IMR-90 (cell line): ENCODE measurements at places on chromosomes 3 and 15. TPM values are rescaled to one million over a fixed set of nuclear protein-coding genes. Genes with fewer than 3 reads are reported as not detected.

- DNase-seq = no peak
These were observed 27.9 kb downstream of the FBXO45 start for GRCh38 chr3:196596355-196596754.

Gene FILIP1L
- total RNA-seq = 19.9 and 21.1 TPM in 2 replicates

DNA sequence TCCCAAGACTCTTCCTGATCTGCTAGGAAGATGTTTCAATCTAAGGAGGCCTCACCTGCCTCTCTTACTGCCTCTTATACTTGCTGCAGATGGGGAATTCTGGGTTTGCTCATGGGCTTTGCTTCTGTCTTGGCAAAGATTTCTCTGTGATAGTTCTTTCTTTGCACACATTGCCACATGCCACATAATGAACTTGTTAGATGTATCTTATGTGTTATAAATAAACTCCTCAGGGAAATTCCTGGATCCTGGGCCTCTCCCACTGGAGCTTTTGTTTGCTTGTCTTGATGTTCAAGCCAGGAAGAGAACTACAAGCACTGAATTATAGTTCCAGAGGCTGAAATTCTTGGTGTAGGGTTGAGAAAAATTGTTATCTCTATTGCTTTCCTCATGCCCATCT lies 12.2 kb downstream of the RTP1 start:
- no peak for DNase-seq

Gene XCR1
- total RNA-seq = not detected in 2 replicates

GRCh38 chr3:117308756-117309155 lies 599.2 kb downstream of the TUSC7 start:
- no peak for DNase-seq

DNA sequence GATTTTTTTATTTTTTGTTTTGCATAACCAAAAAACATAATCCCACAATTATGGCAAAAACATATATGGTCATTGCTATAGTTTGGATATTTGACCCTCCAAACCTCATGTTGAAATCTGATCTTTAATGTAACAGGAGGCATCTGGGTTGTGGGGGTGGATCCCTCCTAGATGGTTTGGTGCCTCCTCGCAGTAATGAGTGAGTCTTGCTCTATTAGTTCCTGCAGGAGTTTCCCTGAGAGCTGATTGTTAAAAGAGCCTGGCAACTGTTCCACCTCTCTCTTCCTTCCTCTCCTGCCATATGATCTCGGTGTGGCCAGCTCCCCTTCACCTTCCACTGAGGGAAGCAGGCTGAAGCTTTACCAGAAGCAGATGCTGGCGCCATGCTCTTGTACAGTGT lies 33.2 kb upstream of the TRIM59 start:
- DNase-seq = no peak

Gene NANOGP8
- not detected in 2 replicates for total RNA-seq

Gene SH3GL3
- not detected in 2 replicates for total RNA-seq

Gene RASGRF1
- under 0.01 TPM in 2 replicates for total RNA-seq
